ENCODE measurements at places on chromosomes 5 and 9.

DNA sequence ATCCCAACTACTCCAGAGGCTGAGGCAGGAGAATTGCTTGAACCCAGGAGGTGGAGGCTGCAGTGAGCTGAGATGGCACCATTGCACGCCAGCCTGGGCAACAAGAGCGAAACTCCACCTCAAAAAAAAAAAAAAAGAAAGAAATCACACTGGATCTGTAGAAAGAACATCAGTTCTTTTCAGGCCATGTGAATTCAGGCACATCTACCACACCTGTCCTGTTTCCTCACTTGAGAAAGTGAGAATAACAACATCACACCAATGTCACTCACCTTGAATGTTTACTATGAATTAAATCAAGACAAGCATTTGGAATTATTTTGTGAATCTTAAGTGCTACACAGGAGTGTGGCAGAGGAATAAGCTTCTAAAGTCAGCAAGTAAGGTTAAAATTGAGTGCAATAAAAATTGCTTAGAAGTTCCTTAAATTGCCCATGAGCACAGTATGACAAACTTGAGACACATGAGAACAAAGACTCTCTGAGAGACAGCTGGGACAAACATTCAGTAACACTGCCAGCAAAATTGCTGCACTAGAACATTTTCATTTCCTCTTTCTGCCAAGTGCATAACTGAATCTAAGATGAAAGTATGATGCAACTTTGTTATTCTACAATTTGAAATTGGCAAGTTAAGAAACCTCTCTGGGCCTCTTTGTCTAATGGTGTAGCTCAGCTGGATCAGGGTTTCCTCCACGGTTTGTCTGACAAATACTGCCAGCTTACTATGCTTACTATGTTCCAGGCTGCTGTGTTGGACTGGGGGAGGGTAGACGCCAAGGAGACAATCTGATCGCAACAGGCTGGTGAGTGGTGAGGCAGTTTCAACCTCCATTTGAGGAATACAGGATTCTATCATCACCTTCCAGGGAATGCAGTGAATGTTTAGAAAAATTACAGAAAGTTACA is 1.9 kb upstream of the RIC1 start:
- no peak for DNase-seq

- DNase-seq = no peak
These were observed 4.0 kb downstream of the IL13 start for GRCh38 chr5:132662004-132662401.

GRCh38 chr9:24879591-24879990 is 333.9 kb upstream of the IZUMO3 start:
- DNase-seq = no peak

DNA sequence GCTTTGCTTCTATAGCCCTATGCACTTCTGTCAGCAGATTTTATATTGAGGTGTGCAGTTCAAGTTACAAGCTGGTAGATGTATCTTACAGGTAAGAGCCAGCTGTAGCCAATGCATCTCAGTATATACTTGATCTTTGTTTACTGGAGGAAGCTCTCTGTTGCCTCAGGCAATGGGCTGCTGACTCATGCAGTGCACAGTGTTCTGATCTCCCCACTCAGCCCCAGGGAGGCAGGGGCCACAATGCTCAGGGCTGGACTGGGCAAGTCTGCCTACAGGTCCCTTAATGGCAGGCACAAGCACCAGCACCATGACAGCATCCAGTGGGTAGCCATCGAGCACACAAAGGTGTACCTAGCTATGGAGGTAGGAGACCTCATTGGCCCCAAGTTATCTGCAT is 178.8 kb upstream of the CDH10 start:
- no peak for DNase-seq

GRCh38 chr5:127313847-127314473 is 23.4 kb downstream of the MEGF10 start:
- peak; percentile 40 for DNase-seq

DNA sequence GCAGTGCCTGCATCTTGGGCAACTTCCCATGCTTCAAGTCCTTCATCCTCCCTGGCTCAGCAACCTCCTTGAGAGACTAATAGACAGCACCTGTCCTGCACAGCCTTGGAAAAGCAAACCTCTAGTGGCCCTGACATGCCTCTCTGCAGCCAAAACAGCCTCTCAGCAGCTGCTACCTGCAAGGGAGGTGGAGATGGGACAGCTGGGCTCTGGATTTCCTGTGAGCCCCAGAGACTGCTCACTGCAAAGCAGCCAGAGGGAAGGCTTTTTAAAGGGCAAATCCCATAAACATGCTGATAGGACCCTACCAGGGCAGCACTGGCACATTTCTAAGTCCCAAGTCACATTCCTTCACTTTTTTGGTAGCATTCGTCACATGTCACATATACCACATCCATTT is 31.5 kb upstream of the MYORG start:
- DNase-seq = no peak

GRCh38 chr9:127133739-127134167 is 11.3 kb upstream of the ANGPTL2 start:
- no peak for DNase-seq

DNA sequence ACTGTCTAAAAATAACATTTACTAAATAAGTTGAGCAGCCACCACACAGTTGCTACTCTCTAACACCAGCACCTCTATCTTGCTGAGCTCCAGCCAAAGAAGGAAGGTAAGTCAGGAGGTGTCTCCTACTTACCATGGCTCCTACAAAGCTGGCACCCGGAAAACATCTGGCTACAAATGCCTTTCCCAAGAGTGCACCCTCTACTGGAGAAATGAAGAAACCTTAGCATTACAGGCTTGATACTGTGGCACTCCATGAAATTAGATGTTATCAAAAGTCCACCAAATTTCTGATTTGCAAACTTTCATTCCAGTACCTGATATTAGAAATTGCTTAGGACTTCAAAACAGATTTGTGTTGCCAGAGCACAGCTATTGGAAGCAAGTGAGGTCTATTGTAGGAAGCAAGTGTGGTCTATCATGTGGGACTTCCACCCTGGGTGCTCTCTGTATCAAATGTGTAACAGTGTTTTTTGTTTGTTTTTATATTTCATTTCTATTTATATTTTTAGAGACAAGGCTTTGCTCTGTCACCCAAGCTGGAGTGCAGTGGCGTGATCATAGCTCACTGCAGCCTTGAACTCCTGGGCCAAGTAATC is 25.7 kb upstream of the RFK start:
- DNase-seq = no peak

DNA sequence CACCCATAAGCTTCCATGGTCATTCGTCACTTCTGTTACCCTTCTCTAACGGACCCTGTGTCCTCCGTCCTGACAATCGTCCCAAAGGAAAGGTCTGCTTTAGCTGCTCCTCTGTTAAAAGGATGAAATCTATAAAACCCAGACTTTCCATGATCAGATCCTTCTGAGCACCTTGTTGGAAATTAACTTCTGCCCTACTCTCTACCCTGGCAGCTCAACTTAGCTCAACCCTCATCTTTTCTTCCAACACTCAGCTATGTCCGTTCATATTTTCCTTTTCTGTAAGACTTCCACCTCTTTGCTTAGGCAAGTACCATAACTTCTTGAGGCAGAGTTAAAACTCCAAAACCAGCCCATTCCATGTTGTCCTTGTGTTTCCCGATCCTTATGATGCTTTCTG is 205.4 kb downstream of the SPATA31A6 start:
- DNase-seq = no peak

DNA sequence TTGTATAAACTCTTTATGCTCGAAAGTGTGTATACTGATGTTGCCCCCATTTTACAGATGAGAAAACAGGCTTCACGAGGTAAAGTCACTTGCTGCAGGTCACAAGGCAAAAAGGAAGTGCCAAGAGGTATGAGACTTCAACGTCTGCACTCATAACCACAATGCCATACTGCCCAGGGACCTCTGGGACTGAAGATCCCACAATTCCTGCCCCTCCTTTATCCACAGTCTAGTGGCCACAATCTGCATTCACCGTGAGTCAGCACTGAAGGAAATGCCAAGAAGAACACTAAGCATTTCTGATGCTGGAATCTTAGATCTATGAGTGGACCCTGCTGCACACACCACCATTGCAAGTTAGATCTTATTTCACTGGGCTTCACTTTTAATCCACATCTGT is 37.3 kb downstream of the MED27 start:
- no peak for DNase-seq

DNA sequence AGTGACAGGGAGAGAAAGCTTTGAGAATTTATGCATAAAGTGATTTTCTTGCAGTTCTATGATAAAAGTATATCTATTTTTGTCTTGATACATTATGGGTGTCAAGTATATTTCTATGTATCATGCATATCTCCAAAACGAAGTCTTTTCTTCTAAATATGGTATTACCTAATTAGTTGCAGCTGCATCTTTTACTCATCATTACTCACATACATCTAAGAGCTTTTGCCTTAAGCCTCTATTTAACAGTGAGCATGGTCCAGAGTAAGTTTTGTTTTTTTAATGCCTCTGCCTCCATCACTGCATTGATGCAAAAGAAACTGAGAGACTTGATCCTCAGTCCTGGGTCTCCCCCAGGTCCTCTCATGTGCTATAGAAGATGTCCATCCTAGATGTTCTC is 40.0 kb upstream of the SMC5 start:
- no peak for DNase-seq

- no peak for DNase-seq
These were observed 288.4 kb downstream of the EBF1 start for GRCh38 chr5:158811350-158811749.

GRCh38 chr5:173235499-173236394 is 741 bp upstream of the NKX2-5 start:
- no peak for DNase-seq

- DNase-seq = no peak
These were observed 805.6 kb downstream of the BRINP1 start for GRCh38 chr9:118563677-118564076.

DNA sequence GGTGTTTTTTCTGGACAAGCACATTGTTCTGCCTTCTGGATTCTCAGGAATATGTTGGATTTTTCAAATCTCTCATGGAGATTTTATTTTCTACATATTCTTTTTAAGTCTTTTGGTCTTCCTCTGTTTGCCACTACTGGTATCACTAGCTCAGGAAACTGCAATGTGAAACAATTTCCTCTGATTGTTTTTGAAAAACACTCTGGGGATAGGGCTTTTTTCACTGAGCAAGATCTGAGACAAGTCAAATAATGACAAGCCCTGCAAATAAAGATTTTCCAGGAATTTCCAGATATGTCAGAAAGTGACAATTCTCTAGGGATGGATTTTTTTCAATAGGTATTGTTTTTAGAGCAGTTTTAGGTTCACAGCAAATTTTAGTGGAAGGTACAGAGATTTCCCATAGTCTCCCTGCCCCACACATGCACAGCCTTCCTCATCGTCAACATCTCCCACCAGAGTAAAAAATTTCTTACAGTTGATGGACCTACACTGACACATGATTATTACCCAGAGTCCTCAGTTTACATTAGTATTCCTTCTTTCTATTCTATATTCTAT is 86.9 kb upstream of the TMEM161B start:
- no peak for DNase-seq

- no peak for DNase-seq
These were observed 228.7 kb downstream of the DCP2 start for GRCh38 chr5:113205323-113205722.

DNA sequence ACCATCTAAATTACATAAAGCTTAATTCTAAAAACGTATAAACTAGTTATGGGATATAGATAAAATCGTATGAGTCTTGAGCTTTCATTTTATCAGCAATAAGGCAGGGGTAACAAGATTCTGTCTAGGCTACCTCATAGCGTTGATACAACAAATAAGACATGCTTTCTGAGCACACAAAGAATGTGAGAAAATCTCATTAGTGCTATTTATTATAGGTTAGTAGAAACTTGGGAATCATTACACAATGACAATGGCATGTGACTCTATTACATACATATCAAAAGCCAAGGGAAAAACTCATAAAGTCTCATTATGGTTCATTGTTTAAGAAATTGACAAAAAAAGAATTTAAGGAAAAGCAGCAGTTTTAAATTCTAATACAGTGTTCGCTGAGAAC is 448.6 kb downstream of the PLK2 start:
- DNase-seq = no peak

- DNase-seq = no peak
These were observed 655.2 kb downstream of the ANXA1 start for GRCh38 chr9:73806876-73807275.

GRCh38 chr9:121098567-121099198 is 23.9 kb downstream of the CNTRL start:
- DNase-seq = no peak

DNA sequence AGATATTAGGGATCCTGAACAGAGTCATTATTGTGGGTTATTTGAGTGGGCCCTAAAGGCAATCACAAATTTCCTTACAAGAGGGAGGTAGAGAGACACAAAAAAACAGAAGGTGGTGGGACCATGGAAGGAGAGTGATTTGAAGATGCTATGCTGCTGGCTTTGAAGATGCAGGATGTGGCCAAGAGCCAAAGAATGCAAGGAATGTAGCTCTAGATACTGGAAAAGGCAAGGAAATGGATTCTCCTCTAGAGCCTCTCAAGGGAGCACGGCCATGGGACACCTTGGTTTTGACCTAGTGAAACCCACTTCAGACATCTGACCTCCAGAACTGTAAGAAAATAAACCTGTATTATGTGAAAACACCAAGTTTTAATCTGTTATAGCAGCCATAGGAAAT is 53.8 kb downstream of the TTC39B start:
- no peak for DNase-seq

DNA sequence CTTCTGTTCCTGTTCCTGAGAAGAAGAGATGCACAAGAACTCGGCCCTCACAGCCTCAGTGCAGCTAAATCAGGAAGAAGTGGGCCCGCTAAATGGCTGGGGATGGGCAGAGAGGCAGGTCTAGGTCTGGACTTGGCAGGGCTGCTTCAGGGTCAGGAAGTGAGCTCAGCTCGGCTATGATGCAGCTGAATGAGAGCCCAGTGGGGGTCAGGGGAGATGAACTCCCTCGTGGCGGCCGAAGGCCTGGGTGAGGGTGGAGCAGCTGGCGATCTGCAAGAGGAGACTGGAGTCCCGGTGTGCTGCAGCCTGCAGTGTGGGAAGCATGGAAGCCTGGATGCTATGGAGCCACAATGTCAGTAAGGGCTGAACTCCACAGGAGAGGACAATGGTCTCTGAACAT is 466.2 kb downstream of the SPOCK1 start:
- no peak for DNase-seq

GRCh38 chr9:11158676-11159075 is 545.9 kb upstream of the PTPRD start:
- no peak for DNase-seq

DNA sequence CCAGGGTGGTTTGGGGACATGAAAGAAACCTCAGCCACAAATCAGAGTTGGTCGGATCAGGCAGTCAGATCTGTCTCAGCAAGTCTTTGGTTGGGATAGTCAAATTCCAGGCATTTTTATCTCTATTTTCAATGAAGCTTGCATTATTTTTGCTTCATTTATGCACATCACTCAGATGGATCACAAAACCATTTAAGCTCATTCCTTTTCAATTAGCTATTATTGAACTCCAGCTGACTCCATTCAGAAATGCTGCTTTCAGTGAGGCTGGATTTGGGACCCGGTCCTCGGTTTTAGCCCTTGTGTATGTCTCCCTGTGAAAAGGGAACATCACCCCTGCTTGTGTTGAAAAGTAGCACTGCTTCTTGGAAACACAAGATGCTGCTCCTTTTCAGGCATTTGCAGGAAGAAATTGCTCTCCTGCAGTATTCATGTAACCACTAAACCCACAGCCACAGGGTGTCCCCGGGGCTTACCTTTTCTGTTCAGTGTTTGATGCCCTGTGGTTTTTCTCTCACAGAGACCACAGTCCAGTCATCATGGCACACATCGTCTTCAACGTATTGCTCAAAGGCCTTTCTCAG is 232.9 kb downstream of the NFIB start:
- no peak for DNase-seq

- DNase-seq = no peak
These were observed at the start of gene ZNF474 for GRCh38 chr5:122129306-122129705. TSS of gene ZNF474 (plus strand) at chr5:122129546. CDS start at chr5:122151991, 22,445 bp downstream.

GRCh38 chr5:148817606-148818005 is 8.8 kb upstream of the ADRB2 start:
- no peak for DNase-seq

GRCh38 chr9:29322240-29322639 is 1749.0 kb upstream of the C9orf72 start:
- DNase-seq = no peak
